Mucosa of descending colon (tissue), 3 donors: ENCODE measurements at places on chromosomes 5 and 9.

GRCh38 chr9:131530546-131530919 lies 530 bp downstream of the UCK1 start:
- peak; percentile 60 for DNase-seq

DNA sequence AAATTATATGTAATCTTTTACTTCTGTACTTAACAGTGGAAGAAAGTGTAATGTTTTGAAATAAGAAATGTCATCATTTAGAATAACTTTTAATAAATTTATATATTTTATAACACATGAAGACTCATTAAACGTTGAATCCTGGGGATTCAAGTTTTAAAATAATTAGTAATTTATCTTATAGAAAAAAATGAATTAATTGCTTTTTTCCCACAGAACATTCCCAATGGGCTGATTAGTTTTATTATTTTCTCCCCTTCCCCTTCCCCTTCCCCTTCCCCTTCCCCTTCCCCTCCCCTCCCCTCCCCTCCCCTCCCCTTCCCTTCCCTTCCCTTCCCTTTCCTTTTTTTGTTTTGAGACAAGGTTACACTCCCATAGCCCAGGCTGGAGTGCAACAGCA lies 79.7 kb downstream of the MRPS30 start:
- no peak for DNase-seq

DNA sequence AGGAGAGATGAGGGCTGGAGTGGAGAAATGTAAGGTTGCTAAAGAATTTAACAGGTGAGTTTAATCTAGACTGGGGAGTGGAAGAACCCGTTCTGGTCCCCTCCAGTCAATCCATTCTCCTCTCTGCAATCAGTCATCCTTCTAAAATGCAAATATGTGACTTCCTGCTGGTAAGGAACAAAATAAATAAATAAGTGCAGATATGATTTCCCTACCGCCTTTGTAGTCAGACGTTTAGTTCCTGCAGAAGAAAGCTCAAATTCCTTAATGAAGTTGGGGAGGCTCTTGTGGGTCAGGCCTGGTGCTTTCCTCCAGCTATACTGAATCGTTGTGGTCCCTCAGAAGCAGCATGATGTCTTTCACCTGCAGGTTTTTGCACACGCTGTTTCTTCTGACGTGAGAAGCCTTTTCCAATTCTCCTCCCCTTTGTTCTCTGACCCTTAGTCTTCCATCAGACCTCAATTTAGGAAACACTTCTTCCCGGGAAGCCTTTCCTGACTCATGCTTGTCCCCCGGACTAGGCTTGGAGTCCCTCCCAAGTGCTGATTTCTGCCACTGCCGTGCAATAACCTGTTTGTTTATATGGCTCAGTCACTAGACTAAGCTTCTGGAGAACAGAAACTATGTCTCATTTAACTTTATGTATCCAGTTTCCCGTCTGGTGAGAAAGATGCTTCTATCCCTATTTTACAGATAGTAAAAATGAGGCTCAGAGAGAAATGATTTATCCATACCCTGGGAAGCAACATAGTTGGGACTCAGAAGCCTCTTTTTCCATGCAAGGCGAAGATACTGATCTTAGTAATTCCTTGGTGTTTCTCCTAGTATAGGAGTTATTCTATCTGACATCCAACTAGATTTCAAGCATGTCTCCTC lies 1.3 kb downstream of the ATP6V1G1 start:
- no peak for DNase-seq

- no peak for DNase-seq
These were observed 536.4 kb downstream of the RASEF start for GRCh38 chr9:82526577-82526976.

- DNase-seq, result no peak
These were observed 200.2 kb downstream of the PLK2 start for GRCh38 chr5:58259685-58260152.
